Pancreas (tissue), 10 donors: ENCODE measurements at places on chromosomes 7 and 10. TPM values are rescaled to one million over a fixed set of nuclear protein-coding genes. Genes with fewer than 3 reads are reported as not detected.

DNA sequence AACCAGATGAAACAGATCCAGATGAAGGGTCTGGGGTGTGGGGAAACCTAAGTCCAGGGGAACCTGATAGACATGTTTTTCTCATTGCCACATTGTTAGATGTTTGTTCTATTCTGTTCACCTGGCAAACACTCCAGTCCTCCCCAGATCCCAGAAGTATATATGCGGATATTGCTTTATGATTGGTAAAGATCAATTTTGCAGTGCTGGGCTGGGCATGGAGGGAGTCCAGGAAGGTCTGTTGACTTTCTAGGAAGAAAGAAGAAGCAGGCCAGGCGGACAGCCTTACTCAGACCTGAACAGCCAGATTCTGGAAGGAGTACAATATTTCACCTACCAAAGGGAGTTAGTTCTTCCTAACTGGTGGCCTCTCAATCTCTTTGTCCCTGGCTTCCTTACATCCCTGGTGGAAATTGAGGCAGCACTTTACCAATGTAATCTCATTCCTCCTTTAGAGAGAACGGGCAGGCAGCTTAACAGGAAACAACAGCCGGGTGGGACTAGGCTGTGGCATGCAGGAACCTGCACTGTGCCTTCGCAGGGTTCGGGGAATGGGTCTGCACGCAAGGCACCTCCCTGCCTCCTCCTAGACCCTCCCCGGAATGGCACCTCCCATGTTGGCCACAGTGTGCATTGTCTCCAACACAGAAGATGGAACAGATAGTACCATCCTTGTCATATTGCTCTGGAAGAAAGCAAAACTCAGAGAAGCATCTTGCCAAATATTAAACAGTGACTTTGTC, 930 bp downstream of the GIMAP6 start:
- no peak for DNase-seq
- H3K27me3 ChIP-seq = no peaks in the 10 kb centered on the region

- no peak for DNase-seq
- peaks cover 4% of the 10 kb centered on the region for H3K4me1 ChIP-seq
- H3K4me3 ChIP-seq = no peak overlapping the region
- no peaks in the 10 kb centered on the region for H3K36me3 ChIP-seq
- H3K27ac ChIP-seq = no peak overlapping the region
- no peaks in the 10 kb centered on the region for H3K27me3 ChIP-seq
Observed at GRCh38 chr7:16463520-16463919, 2.0 kb downstream of the SOSTDC1 start.

DNA sequence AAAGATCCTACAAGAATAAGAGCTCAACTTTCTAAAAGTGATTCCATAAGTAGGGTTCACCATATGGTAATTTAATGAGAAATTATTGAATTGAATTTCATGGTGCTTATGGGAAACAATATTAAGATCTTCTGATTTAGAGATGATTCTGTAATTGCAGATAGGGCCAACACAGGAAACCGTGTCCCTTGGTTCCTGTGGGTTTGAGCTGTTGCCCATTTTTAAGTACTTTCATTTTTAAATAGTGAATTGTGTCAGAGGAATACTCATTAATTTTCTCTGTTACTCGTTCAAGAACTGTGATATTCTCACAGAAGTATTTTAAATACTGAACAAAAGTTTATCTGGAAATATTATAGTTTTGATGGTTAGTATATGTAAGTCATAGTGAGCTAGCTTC, 129.2 kb downstream of the SRI start:
- no peak overlapping the region for H3K27ac ChIP-seq
- no peaks in the 10 kb centered on the region for H3K4me1 ChIP-seq
- H3K27me3 ChIP-seq = no peaks in the 10 kb centered on the region

DNA sequence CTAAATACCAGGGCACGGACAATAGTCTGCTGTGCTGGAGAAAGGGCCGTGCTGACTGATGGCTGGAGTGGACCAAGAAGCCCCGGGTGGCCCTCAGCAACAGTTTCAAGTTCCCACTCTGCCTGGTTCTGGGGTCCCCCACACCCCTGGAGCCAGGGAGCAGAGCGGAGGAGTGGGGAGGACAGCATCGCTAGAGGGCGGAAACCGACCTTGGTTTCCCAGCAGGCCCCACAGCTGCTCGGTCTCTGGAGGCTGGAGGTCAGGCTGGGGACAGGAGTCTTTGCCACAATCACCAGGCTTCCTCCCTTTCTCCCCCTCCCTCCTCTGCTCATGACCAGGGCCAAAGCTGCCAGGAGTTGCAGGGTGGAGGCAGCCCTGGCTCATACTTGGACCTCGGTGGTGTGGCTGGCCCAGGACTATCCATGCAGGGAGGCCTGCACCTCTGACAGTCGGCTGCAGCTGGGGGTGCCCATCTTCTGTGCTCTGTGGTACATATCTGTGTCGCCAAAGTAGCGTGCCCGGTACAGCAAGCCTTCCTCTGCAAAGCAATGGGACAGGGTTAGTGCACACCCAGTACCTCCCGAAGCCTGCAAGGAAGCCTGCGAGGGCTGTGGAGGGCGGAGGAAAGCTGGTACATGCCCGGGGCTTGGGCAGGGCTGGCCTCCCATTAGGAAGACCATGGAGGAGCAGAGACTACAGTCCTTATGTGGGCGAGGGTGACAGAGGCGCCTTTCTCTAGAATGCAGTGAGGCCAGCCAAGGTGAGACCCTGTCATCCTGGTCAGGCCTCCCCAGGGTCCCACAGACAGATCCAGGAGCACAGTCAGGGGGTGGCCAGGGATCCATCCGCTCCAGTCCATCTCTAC, 19.1 kb downstream of the DNAJB12 start:
- peak overlapping the region; percentile 97 for H3K27ac ChIP-seq
- no peak overlapping the region for H3K4me3 ChIP-seq
- peaks cover 62% of the 10 kb centered on the region for H3K4me1 ChIP-seq
- peaks cover 8% of the 10 kb centered on the region for H3K36me3 ChIP-seq
- no peaks in the 10 kb centered on the region for H3K27me3 ChIP-seq
- peak; percentile 81 for DNase-seq

Gene HOXA5
- 1.2 TPM for polyA plus RNA-seq
